SJSA1 (cell line): ENCODE measurements at places on chromosomes 11 and 22. TPM values are rescaled to one million over a fixed set of nuclear protein-coding genes. Genes with fewer than 3 reads are reported as not detected.

DNA sequence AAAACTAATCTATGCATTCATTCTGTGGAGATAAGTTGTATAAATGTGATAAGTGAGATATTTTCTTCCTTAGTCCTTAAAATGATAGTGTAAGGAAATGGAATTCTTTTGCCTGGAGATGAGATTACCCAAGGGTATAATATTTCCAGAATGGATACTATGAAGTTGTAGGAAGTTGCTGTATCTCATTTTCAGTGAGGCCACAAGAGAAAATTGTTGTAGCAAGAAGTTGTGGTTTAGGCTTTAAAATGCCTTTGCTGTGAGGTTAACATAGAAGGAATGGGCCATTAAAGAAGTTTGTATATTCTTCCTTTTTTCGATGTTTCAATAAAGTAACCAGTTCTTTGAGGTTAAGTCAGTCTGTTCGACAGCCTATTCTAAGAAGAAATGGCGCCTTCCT is 50.7 kb upstream of the LIN7C start:
- no peaks in the 10 kb centered on the region for H3K27me3 ChIP-seq
- no peaks in the 10 kb centered on the region for H3K36me3 ChIP-seq
- no peak overlapping the region for H3K27ac ChIP-seq
- no peak for DNase-seq
- H3K4me3 ChIP-seq: no peak overlapping the region

GRCh38 chr11:88813233-88813915 is 252.4 kb downstream of the GRM5 start:
- no peaks in the 10 kb centered on the region for H3K4me1 ChIP-seq
- no peak overlapping the region for H3K27ac ChIP-seq
- H3K36me3 ChIP-seq: no peaks in the 10 kb centered on the region
- DNase-seq: no peak
- no peaks in the 10 kb centered on the region for H3K27me3 ChIP-seq

Gene MS4A6A
- not detected in 2 replicates for total RNA-seq

- H3K27me3 ChIP-seq: no peaks in the 10 kb centered on the region
- no peak for DNase-seq
- no peaks in the 10 kb centered on the region for H3K36me3 ChIP-seq
- no peaks in the 10 kb centered on the region for H3K4me1 ChIP-seq
- H3K27ac ChIP-seq: no peak overlapping the region
These were observed 37.2 kb upstream of the GRAMD1B start for GRCh38 chr11:123392844-123393243.

- no peak overlapping the region for H3K27ac ChIP-seq
- H3K4me1 ChIP-seq: peaks cover 36% of the 10 kb centered on the region
- no peaks in the 10 kb centered on the region for H3K36me3 ChIP-seq
- DNase-seq: no peak
- H3K27me3 ChIP-seq: no peaks in the 10 kb centered on the region
- no peak overlapping the region for H3K4me3 ChIP-seq
These were observed 224.5 kb downstream of the ADAMTS15 start for GRCh38 chr11:130672911-130673310.
